ENCODE measurements at places on chromosomes 3 and 15.

- DNase-seq, result no peak
Observed at GRCh38 chr3:98026425-98027084, 8.6 kb downstream of the GABRR3 start.

DNA sequence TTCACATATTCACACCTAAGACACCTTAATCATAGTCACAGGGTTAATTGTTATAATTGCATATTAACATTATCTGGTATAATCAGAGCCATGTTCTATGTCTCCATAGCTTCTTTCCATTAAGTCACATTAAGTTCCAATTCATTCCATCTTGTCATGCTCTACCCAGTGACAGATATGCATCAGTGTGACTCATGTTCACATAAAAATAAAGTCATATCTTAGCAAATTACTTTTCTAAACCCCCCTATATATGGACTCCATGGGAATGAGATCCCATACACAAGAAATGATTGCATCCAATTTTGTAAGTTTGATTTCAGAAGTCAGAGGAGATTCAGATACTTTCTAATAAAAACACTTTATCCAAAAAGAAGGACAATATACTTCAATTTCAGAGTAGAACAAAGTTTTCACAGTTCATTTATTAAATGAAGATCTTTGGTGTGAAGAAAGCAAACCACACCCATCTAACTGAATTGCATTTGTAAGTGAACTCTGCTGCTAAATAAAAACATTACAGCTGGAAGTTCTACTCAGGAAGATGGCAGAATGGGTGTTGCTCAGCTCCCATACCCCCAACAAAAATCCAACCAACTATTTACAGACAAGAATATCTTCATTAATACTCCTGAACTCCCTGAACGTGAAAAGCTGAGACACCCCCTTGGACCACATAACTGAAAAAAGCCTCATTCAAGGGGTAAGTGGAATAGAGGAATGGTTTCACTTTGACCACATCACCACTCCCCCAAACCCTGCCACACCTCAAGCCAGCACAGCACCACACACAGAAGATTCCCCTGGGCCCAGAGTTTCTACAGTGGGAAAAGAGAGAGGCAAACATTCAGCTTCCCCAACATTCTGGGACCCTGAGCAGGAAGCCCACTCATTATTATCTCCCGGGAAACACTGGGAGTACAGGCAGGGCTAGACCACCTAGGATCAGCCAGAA is 27.6 kb downstream of the THBS1 start:
- DNase-seq, result no peak

GRCh38 chr15:82699726-82700125 is 9.9 kb downstream of the AP3B2 start:
- no peak for DNase-seq

GRCh38 chr3:20394243-20394642 is 208.2 kb upstream of the SGO1 start:
- no peak for DNase-seq

GRCh38 chr15:56736881-56737707 is 3.8 kb upstream of the ZNF280D start:
- no peak for DNase-seq

DNA sequence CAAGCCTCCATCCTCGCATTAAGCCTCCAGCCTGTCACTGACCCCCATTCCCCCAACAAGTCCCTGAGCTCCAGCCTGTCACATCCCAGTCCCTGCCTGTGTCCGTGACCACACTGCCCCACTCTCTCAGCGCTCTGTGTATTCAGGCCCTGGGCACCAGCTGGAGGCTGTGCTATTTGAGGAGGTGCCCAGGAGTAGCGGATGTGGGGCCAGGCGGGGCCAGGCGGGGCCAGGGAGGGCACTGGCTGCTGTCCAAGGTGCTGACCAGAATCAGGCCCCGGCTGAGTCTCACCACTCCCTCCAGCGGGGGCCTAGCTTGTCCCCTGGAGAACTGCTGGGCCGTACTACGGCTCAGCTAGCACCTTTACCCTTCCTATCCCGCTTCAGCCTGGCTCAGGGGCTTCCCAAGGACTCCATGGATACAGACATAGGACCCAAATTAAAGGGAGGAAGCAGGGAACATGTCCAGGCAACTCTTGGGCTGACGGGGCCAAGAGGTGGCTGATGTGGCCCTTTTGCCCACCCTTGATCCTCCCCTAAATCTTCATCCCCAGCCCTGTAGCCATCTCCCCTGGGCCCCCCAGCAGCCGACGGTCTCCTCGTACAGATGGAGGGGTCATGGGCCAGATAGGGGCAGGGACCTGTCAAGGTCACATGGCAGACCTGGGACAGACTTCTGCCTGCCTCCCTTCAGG is 1.1 kb downstream of the HHATL start:
- DNase-seq, result peak; percentile 20

DNA sequence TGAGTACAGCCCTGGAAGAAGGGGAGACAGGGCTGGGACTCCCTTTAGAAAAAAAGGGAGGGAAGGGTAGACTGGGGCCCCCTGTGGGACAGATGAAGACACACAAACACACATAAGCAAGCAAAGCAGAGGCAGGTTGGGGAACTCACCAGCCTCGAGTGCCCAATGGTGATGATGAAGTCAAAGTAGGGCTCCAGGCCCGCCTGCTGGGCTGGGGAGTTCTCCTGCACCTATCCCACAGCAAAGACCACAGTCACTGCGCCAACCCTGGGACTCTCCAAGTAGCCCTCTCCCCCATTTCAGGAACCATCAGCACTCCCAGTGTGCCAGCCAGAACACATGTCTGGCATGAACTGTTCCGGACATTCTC is 4.1 kb downstream of the GORASP1 start:
- DNase-seq, result no peak

GRCh38 chr3:152550284-152550683 is 281.6 kb downstream of the MBNL1 start:
- no peak for DNase-seq

DNA sequence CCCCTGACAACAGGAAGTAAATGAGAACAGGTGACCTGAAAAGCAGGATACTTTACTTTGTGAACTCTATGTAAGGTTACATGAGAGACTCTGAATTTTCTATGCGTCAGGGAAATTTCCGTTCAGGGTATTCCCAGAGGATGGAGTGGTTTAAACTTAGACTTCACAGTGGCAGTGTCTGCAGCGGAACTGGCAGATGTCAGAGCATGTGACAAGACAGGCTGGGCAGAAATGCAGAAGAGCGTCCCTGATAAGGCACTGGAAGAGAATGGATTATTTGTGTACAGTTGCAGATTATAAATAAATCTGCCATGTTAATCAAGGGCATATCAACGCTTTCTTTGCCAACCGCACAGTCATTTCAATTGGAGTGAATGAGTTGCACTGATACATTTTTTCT is 598.4 kb upstream of the ZNF717 start:
- no peak for DNase-seq

DNA sequence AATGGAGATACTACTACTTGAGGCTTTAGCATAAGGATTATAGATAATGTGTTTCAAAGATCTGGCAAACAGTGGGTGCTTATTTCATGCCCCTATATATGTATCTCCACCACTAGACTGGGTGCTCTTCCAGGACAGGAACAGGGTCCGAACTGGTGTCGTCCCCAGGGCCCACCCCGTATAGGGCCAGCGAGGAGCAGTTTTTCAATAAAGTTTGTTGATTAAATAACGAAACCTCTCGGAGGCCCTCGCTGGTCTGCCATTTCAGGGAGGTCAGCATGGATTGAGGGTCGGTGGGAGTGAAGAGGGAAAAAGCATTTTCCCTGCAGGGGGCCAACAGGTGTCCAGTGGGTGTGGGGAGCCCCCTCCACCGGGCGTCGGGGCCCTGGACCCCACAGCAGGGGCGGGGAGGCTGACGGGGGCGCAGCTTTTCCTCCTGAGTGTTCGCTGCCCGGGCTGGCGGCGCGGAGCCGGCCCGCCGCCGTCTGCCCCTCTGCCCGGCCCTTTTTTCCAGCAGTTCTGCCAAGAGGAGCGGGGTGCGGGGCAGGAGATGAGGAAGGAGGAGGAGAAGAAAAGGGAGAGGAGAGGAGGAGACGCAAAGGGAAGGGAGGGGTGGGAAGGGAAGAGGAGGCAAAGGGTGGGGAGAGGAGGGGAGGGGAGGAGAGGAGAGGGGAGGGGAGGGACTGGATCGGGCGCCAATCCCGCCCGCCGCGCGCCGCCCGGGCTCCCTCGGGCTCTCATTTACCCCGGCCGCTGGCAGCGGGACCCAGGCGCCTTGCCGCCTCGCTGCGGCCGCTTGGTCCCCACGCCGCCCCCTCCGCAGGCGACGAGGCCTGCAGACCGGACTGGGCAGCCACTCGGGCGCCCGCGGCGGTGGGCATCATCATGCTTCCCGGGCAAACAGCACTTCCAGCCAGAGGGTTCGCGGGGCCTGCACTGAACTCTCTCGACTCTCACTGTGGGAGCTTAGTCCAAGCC is 66.3 kb downstream of the ISG20 start:
- no peak for DNase-seq
